Left lung (tissue), 14 donors: ENCODE measurements at places on chromosomes 7 and 10.
A peak's percentile ranks its signal among the peaks of the same experiment; 100 is the strongest.

- no peak for DNase-seq
Measured at GRCh38 chr10:62862447-62862846, 46.3 kb upstream of the EGR2 start.

DNA sequence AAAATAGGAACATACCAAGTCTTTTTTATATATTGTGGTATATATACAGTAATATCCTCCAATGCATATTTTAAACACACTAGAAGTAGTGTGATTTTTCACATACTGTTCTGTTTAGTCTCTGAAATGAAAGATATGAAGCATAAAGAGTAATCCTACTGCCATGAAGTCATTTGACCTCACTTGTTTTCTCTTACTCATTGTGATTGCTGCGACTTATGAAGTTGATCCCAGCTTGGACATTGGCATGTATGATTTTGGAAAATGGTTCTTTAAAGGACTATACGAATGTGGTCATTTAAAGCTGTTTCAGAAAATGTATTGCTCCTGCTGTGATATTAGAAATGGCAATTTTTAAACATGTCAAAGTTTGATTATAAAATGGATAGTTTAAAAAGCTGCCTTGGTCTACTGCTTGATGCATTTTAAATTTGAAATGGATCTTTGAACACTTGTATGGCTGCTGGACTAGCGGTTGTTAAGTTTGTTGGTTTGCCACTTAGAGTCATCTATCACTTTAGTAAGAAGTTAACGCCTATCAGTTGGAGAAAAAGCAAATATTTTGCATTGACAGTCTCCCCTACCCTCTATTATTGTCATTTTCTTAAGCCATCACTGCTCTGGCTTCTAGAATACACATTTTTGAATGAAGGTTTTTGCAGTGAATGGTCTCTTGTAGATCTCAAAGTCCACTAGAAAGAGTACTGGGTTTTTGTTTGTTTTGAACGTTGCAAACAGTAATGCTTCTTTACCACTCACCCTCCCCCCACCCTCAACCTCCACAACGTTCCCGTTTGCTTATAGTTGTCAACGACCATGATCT is 881 bp upstream of the PCGF5 start:
- no peak for DNase-seq

DNA sequence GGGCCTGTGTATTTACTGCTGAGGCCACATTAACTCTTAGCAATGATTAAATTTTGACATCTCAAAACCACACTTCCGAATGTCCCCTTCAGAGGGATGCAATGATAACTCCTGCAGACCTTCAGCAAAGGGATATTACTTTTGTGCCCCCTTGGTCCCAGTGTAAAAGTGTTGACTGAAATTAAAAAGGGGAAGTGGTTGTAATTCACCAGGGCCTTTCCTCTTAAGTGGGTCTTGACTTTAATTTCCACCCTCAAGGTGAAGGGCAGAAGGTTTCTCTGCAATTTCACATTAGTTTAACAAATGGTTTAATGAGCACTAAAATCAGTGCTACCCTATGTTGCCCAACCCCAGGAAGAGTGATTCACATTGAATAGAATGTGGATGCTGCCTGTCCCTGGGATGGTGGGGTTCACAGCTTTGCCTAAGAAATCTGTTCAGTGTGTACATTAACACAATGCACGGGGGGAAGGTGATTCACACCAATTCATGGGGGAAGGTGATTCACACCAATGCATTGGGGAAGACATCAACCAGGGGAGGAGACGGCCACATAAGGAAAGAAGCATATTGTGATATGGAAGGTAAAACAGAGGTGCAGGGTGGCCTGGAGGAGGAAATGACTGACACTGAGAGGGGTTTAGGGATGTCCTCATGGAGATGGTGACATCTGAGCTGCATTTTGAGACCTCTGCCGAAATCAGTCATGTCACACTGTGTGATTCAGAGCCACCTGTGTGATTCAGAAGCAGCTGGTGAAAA is 19.4 kb upstream of the TNS3 start:
- no peak for DNase-seq

DNA sequence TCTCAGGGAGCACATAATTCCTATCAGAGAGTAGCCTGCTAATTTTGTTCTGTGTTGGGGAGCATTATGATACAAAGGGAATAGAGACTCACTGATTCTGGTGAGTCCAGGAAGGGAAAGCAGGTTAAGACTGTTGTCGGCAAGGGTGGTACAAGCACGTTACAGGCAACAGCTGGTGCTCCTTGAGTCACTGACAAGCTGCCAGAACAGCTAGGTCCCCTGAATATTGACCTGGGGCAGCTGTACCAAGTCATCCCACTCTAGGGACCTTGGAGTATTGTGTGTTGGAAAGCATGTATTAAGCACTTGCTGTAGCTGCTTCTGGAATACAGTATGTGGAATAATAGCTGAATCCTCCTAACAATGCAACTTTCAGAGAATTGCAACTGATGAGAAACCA is 37.0 kb upstream of the GLCCI1 start:
- DNase-seq = no peak

DNA sequence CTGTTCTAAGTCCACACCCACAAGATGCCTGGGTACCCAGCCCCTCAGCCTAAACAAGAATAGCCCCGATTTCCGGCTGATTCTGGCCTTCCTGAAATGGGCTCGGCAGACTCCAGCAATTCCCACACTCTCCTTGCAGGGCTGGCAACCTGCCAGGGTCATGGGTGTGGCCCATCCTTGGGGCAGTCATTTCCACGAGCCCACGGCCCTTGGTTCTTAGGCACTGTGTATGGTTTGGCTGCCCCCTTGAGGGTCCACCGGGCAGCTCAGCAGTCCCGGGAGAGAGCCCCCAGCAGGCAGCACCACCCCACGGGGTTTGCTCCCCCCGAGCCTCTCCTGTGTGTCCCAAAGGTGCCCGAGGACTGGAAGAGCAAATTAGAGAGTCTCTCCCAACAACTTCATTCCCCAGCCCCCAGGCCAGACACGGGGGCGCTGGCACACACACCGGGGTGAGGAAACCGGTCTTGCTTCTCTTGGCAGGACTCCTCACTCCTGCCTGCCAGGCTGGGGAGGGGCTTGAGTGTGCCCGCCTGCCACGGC is 142.2 kb downstream of the EMX2 start:
- peak; percentile 64 for DNase-seq

DNA sequence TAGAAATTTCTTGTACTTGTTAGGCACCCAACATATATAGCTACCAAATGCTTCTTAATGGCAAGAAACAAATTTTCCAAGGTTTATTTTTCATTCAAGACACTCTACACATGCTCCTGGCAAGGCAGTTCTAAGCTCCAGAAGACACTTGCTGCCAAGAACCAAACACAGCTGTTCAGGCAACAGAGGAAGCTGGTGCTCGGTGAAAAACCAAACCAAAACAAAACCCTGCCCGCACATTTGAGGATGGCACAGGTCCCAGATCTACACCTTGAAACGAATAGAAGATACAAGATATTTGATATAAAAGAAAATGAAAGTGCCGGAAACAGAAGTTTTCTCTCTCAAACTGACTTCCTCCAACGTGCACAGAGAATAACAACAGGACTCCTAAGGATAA is 4.9 kb upstream of the DNTT start:
- no peak for DNase-seq

- no peak for DNase-seq
Measured at GRCh38 chr7:102874166-102874829, 38.5 kb upstream of the LRRC17 start.

GRCh38 chr7:15916681-15917380 is 230.3 kb upstream of the MEOX2 start:
- no peak for DNase-seq

- DNase-seq = no peak
Measured at GRCh38 chr10:82817676-82818422, 942.9 kb downstream of the NRG3 start.

DNA sequence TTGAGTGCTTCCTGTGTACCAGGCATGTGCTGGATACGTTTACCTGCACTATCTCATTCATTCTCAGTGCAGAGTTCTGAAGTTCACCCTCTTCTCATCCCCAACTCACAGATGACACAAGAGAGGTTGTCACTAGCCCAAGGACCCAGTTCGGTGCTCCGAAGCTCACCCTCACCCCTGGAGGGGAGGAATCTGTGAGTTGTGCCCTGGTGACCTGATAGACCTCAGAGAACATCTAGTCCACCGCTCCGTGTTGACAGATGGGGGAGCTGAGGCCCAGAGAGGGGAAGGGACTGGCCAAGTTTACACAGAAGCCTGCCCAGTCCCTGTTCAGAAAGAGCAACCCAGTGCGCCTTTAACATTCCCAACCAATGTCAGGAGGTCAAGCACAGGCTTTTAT is 44.8 kb upstream of the EMX2 start:
- no peak for DNase-seq

- DNase-seq = no peak
Measured at GRCh38 chr7:130415006-130415405, 25.8 kb downstream of the CEP41 start.

- no peak for DNase-seq
Measured at GRCh38 chr10:118810796-118811505, 56.2 kb upstream of the CACUL1 start.

DNA sequence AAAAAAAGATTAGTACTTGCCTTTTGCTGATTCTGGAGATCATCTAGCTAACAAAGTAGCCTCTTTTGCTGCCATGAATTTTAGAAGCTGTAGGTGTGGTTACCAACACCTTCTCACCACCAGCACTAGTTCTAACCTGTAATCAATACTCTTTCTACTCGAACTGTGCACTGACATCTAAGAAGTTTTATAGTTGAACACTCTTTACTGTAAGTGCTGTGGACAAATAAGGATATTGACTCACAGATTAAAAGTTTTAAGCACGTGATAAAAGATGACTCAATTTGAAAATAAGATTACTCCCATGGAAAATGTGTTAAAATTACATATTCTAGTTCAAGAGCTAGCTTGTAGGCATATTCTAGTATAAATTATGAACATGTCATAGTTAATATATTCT is 89.9 kb downstream of the REEP3 start:
- DNase-seq = no peak

GRCh38 chr7:46178661-46179060 is 257.6 kb upstream of the IGFBP3 start:
- DNase-seq = no peak

- no peak for DNase-seq
Measured at GRCh38 chr10:85547460-85548023, 819.1 kb downstream of the GRID1 start.

- no peak for DNase-seq
Measured at GRCh38 chr7:36984041-36984521, 259.8 kb upstream of the AOAH start.

DNA sequence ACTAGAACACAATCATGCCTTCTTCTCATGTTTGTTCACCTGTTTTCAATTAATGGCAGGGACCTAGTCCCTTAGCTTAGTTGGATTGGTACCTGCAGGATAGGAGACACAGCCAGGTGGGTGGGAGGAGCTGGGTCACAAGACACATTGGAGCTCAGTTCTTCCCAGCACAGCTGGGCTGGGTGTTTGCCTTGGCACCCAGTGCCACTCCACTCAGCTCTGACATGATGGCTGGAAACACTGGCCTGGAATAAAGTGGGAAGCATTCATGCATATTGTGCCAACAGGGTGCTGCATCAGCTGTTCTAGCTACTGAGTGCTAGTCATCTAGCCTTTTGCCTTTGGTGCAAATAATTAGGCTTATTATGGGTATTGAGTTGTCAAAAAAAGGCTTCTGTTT is 226.1 kb downstream of the PTEN start:
- DNase-seq = no peak

- no peak for DNase-seq
Measured at GRCh38 chr10:87723500-87723899, 63.8 kb downstream of the PAPSS2 start.

DNA sequence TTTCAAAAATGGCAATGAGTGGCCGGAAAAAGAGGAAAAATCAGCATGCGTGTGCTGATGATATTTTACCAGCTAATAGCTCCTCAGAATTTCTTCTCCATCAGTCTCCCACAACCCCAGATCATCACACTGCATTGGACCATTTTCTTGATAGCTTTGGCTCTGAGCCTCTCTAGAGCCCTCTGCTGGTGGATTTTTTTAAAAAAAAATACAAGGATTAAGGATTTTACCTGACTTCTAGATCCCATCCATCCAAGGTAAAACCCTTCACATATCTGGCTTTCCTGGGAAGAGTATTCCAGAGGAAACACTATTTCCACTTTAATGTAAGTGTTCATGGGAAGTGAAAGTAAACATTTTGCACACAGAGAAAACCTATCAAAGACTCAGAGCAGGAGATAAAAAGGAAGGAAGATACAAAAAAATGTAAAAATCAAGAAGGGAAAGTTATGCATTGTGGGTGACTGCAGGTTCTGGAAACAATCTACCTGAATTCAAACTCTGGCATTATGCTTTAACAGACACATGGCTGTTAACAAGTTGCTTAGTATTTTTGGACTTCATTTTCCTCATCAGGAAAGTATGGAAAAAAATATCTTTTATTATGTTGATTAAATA is 380.9 kb downstream of the LRRTM3 start:
- DNase-seq = no peak

GRCh38 chr10:122271076-122271475 is at the start of gene BTBD16:
Gene BTBD16, plus strand, starts transcription at chr10:122271296. Its CDS starts 3,786 bp downstream, at chr10:122275082.
- DNase-seq = no peak

GRCh38 chr10:11414314-11415038 is 197.0 kb downstream of the USP6NL start:
- DNase-seq = no peak

GRCh38 chr10:11782793-11783557 is 40.2 kb upstream of the PROSER2 start:
- DNase-seq = peak; percentile 60

GRCh38 chr10:70985824-70986622 is 97.7 kb upstream of the PCBD1 start:
- no peak for DNase-seq

- peak; percentile 23 for DNase-seq
Measured at GRCh38 chr10:48330269-48330668, 23.8 kb downstream of the MAPK8 start.

DNA sequence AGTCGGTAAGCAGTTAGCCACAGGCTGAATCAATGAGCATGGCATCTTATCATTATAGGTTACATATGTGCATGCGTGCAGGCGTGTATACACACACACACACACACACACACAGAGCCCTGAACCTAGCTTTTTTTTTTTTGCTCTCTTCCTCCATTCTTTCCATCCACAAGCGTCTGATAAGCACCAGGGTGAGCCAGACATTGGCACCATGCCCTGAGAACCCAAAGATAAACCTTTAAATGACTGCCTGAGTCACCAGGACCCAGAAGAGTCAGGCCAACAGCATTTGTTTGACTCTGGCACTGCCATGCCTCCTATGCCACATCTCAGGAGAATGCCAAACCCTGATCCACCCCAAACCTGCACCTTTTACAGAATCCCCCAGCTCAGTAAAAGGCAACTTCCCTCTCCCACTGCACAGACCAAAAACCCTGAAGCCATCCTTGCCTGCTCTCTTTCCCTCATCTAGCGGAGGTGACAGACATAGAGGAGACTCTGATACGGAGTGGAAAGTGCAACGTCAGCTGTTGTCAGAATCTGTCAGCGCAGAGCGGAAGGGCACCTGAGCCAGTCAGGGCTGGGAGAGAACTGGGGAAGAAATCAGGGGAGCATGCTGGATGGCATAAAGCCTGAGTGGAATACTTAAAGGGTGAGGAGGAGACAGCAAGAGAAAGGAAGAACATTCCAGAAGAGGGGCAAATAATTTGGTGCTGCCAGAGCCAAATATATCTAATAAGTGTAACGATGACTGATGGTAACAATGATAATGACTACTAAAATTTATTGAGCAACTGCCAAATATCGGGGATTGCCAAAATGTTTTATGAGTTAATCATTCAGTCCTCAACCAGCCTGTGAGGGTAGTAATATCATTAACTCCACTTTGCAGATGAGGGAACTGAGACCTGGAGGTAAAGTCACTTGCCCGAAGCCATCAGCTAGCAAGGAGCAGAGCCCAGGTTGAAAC is 3.2 kb downstream of the PARP12 start:
- DNase-seq = no peak

- DNase-seq = peak; percentile 52
Measured at GRCh38 chr10:80356563-80356988, at the start of the genes DYDC1 and DYDC2. Gene DYDC1, minus strand, starts transcription at chr10:80356755. Its CDS starts 4,154 bp downstream, at chr10:80352601. Gene DYDC2, plus strand, starts transcription at chr10:80356781. Its CDS starts 5,663 bp downstream, at chr10:80362444.

GRCh38 chr7:47766126-47766525 is 182.1 kb downstream of the PKD1L1 start:
- DNase-seq = no peak
